ENCODE measurements at places on chromosomes 1 and 21. TPM values are rescaled to one million over a fixed set of nuclear protein-coding genes. Genes with fewer than 3 reads are reported as not detected.

MAN1C1 gene
- total RNA-seq = 6.0 TPM

OR10J1 gene
- total RNA-seq = not detected

PDPN gene
- total RNA-seq = 4.2 TPM

- no peak for DNase-seq
Measured at GRCh38 chr1:23395154-23395724, 25.6 kb upstream of the ZNF436 start.

TMEM52 gene
- total RNA-seq = 4.1 TPM

EFNA1 gene
- total RNA-seq = 176 TPM

Data from left colon (tissue), 2 donors.